GDM1 (cell line): ENCODE measurements at places on chromosomes 3 and 15.

GRCh38 chr15:92949604-92950249 is 49.6 kb downstream of the CHD2 start:
- DNase-seq, result no peak

DNA sequence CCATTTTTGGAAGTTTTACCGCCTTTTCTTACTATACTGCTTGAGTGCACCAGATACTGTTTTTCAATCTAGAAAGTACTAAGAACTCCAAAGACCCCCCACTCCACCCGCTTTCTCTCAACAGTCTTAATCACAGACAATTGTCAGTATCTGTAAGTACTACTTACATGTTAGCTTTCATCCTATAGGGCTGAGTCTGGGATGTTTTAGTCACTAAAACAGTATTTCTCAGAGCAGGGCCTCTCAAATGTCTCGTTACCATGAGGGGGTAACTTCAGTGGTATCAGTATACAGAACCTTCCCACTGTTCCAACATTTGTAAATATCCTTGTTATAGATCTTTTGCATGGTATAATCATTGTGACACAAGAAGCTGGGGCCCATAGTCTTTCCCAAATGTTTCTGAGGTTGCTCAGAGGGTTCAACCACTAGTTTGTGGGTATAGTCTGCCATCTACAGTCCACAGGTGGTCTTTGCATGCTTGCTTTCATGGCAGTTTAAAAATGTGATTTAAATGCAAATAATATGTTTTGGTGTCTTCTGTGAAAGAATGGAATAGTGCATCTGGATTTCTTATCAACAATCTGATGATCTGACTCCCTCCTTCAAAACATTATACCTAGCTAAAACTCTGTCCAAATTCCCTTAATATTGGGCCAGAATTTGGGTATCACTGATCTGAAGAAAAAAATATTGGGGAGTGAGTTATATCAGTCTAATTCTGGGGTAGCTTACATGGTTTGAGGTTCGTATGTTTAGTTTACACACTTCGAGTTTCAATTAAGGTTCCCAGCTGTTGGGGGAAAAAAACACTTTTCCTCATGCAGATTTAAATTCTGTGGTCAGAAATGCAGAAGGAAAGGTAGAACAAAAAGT is 18.0 kb upstream of the DNAJC13 start:
- DNase-seq, result peak; percentile 24

- no peak for DNase-seq
Observed at GRCh38 chr3:55540579-55540978, 53.5 kb upstream of the WNT5A start.

- no peak for DNase-seq
Observed at GRCh38 chr3:56787258-56787775, 14.4 kb downstream of the ARHGEF3 start.

DNA sequence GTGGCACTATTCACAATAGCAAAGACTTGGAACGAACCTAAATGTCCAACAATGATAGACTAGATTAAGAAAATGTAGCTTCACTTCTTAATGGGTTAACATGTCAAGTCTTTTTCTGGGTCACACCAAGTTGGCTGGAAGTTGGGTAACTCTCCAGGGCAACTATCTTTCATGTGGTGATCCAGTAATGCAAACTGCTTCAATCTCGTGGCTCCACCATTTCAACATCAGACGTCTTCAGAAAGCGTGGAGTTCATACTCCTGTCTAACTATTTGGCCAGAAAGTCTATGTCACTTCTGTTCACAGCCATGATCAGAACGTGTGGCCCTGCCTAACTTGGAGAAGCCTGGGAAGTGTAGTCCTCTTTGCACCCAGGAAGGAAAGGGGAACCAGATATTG is 32.2 kb downstream of the DUT start:
- DNase-seq, result no peak

- no peak for DNase-seq
Observed at GRCh38 chr15:79408041-79408440, 24.1 kb upstream of the MINAR1 start.

DNA sequence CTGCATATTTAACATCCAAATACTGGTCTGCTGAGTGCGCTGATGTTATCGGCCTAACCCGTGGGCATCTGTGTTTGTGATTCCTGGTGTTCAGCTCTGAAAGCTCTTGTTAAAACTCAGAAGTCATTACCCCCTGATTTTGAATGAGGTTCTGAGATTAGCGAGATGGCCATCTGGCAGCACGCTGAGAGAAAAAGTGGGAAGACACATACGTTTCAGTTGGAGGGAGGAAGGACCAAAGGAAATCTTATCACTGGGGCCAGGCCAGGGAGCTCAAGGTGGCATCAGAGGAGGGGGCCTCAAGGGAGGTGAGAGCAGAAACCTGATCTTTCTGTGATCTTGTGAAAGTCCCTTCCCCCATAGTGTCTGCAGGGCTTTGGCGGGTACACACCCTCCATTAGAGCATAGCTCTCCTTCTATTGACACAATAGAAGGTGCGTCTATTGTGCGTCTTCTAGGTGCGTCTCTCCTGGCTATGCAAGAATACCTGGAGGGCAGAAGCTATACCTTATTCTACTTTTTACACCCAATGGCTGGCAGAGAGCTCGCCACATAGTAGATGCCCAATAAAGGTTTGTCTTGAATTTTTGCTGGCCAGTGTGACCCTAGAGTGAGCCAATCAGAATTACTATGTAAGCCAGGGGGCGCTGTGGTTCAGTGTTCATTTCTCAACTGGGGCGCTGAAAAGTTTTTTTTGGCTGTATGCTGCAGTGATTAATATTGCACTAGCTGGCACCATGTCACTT is 182.4 kb downstream of the SHQ1 start:
- DNase-seq, result no peak

- no peak for DNase-seq
Observed at GRCh38 chr3:121835465-121835801, 424 bp downstream of the EAF2 start.

DNA sequence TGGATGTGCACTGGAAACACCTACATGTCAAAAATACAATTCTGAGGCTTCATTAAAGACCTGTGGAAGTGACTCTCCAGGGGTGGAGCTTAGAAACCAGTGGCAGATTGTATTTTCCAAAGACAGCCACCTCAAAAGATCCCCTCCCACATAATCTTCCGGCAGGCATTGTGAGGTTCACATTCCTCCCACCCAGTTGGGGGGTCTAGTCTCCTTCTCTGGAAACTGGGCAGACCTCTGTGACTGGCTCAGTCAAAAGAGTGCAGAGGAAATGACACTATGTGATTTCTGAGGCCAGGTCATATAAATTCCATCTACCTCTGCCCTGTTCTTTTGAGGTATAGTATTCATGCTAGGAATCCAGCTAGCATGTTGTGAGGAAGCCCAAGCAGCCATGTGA is 1.9 kb upstream of the CFAP92 start:
- DNase-seq, result no peak

DNA sequence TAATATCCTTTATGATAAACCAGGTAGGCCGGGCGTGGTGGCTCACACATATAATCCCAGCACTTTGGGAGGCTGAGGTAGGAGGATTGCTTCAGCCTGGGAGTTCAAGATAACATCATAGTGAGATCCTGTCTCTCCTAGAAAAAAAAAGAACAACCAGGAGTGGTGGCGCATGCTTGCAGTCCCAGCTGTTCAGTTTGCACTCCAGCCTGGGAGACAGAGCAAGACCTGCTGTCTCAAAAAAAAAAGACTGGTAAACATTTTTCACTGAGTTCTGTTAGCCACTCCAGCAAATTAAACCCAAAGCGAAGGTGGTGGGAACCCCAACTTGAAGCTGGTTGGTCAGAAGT is 9.6 kb upstream of the IRAK2 start:
- DNase-seq, result no peak

- DNase-seq, result no peak
Observed at GRCh38 chr3:72159487-72159886, 374.5 kb upstream of the PROK2 start.

- no peak for DNase-seq
Observed at GRCh38 chr3:172750069-172750367, 508 bp upstream of the ECT2 start.

DNA sequence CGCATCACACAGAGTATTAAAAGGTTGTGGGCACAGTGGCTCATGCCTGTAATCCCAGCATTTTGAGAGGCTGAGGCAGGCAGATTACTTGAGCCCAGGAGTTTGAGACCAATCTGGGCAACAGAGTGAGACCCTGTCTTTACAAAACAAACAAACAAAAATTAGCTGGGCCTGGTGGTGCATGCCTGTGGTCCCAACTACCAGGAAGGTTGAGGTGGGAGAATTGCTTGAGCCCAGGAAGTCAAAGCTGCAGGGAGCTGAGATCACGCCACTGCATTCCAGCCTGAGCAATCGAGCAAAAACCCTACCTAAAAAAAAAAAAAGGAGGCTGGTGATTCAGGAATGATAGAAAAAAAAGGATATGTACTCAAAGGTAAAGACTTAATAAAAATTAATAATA is 28.2 kb upstream of the ST6GAL1 start:
- DNase-seq, result no peak

DNA sequence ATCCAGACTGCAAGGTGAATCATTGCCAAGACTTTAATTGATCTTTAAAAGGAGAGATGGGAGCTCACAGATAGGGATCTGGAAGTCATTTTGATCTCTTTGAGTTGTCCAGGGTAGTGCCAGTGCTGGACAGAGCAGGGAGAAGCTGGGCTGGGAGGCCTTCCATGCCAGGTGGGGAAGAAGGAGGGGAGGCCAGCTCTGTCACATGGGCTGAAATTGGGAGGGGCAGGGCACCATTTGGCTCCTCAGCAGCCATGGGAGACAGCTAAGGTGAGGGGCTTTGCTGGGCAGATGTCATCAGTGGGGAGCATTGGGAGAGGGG is 23.4 kb downstream of the SMAD6 start:
- no peak for DNase-seq

DNA sequence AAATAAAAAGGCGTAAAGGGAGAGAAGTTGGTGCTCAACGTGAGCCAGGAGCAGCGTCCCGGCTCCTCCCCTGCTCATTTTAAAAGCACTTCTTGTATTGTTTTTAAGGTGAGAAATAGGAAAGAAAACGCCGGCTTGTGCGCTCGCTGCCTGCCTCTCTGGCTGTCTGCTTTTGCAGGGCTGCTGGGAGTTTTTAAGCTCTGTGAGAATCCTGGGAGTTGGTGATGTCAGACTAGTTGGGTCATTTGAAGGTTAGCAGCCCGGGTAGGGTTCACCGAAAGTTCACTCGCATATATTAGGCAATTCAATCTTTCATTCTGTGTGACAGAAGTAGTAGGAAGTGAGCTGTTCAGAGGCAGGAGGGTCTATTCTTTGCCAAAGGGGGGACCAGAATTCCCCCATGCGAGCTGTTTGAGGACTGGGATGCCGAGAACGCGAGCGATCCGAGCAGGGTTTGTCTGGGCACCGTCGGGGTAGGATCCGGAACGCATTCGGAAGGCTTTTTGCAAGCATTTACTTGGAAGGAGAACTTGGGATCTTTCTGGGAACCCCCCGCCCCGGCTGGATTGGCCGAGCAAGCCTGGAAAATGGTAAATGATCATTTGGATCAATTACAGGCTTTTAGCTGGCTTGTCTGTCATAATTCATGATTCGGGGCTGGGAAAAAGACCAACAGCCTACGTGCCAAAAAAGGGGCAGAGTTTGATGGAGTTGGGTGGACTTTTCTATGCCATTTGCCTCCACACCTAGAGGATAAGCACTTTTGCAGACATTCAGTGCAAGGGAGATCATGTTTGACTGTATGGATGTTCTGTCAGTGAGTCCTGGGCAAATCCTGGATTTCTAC is at the start of gene RARB:
RARB (plus strand) TSS at position 322 of the 847 bp plus-strand sequence; CDS start at position 791, 469 bp downstream.
- DNase-seq, result no peak

GRCh38 chr3:48609088-48610005 is at the start of gene UQCRC1:
Gene UQCRC1, minus strand, starts transcription at chr3:48609646. Its CDS starts 26 bp downstream, at chr3:48609620.
- DNase-seq, result peak; percentile 93

- no peak for DNase-seq
Observed at GRCh38 chr15:29938361-29939335, 116.4 kb upstream of the TJP1 start.

- DNase-seq, result no peak
Observed at GRCh38 chr3:184770541-184770940, 41.4 kb upstream of the VPS8 start.

DNA sequence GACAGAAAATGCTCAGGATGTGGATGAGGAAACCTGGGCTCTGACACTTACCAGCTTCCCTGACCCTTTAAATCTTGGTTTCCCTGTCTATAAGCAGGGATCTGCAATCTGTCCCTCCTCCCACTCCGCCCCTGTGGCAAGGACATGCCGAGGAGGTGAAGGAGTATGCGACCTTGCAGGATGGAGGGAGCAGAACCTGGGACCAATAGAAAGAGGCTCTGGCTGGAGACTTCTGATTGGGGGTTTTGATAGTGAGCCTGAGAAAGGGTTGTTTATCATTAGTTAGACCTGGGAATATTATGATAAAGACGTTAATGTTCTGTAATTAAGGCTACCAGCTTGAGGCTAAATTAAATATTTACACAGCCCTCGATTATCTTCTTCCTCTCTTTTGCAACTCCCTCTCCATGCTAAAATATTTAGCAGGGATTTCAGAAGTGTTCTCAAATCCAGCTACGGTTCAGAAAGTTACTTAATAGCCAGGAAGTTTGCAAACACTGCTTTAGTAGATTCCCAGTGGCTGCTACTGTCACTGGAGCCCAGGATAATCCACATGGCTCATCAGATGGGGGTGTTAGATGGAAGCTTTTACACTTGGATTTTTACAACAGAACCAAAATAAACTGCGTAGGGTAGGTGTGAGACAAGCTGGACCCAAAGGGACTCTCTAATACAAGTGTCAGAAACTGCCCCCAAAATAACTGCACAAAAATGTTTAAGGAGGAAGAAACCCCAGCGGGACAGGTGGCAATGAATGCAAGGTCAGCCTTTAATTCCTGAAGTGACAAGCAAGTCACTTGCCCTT is 9.2 kb upstream of the PAQR5 start:
- no peak for DNase-seq

DNA sequence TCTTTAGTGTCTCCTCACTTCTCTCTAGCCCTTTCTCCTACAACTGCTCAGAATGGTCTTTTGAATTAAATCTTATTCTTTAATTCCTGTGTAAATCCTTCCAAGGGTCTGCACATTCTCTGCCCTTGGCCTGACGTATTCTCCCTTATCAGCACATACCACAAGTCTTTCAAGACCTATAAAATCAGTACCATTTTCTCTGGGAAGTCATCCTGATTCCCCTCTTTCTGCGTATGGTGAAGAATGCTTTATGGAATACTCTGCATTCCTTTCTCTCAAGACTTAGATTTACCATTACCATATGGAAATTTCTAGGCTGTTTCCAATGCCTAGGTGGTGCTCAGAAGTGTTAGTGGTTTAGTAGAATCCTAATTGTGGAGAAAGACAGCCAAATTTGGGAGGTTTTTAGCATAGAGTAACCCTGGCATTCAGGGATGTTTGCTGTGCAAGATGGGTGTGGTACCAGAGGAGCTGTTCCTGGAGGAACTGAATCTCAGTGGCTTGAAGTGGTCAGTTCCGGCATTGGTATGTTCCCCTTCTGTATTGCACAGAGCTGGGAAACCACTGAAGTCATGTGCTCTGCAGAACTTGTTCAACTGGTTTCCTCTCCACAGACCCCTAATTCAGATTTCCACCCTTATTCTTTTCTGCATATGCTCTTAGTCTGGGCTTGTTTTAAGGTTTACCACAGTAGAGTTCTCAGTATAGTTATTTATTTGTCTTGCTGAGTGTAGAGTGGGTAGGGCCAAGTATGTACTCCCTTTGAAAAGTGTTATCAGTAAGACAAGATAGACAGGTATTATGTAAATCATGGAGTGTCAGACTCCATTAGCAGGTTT is 24.5 kb downstream of the IQGAP1 start:
- peak; percentile 32 for DNase-seq

GRCh38 chr15:101165905-101166471 is 85.9 kb downstream of the CHSY1 start:
- no peak for DNase-seq

GRCh38 chr15:33926260-33926659 is 42.0 kb upstream of the CHRM5 start:
- DNase-seq, result no peak
